ENCODE measurements at places on chromosomes 12 and 14. TPM values are rescaled to one million over a fixed set of nuclear protein-coding genes. Genes with fewer than 3 reads are reported as not detected.
A peak's percentile ranks its signal among the peaks of the same experiment; 100 is the strongest.

The CLEC1B gene
- total RNA-seq = 0.51 TPM

The BCL2L14 gene
- not detected for total RNA-seq

The SOAT2 gene
- total RNA-seq = 0.13 TPM

The RERGL gene
- 0.40 TPM for total RNA-seq

The RNASE1 gene
- 13.3 TPM for total RNA-seq

The MANSC1 gene
- total RNA-seq = 16.6 TPM

The ART4 gene
- 2.3 TPM for total RNA-seq

The TSPAN19 gene
- 0.66 TPM for total RNA-seq

The DDIT3 gene
- 15.6 TPM for total RNA-seq

GRCh38 chr12:111180426-111181142 lies 188.3 kb downstream of the PHETA1 start:
- no peak for DNase-seq

- DNase-seq = no peak
These were observed 569 bp upstream of the RGS6 start for GRCh38 chr14:71931492-71932228.

- DNase-seq = no peak
These were observed 91.4 kb upstream of the ALX1 start for GRCh38 chr12:85188619-85189018.

DNA sequence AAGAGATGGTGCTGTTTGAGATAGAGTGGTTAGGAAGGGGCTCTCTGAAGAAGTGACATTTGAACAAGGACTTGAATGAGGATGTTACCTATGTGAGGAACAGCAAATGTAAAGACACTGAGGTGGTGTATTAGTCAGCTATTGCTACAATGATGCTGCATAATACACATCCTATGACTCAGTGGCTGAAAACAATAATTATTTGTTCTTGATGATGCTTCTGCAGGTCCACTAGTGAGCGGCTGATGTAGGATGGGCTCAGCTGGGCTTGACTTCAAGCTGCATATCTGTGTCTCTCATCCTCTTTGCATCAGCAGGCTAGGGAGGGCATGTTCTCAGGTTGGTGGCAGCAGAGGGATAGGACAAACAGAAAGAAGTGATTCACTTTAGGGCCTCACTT lies 21.4 kb upstream of the CLMN start:
- DNase-seq = no peak

- no peak for DNase-seq
These were observed 67.6 kb upstream of the SLC38A4 start for GRCh38 chr12:46893434-46893833.

DNA sequence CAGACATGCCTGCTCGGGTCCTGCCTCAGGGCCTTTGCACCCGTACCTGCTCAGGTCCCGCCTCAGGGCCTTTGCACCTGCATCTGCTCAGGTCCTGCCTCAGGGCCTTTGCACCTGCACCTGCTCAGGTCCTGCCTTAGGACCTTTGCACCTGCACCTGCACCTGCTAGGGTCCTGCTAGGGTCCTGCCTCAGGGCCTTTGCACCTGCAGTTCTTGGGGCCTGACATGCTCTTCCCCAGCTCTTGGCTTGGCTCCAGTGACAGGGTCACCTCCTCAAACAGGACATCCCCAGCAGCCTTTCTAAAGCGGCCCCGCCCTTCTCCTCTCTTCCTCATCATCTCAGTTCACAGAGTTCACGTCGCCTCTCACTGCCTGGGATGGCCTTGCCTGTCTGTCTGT lies 54.9 kb upstream of the NCOR2 start:
- DNase-seq = no peak

DNA sequence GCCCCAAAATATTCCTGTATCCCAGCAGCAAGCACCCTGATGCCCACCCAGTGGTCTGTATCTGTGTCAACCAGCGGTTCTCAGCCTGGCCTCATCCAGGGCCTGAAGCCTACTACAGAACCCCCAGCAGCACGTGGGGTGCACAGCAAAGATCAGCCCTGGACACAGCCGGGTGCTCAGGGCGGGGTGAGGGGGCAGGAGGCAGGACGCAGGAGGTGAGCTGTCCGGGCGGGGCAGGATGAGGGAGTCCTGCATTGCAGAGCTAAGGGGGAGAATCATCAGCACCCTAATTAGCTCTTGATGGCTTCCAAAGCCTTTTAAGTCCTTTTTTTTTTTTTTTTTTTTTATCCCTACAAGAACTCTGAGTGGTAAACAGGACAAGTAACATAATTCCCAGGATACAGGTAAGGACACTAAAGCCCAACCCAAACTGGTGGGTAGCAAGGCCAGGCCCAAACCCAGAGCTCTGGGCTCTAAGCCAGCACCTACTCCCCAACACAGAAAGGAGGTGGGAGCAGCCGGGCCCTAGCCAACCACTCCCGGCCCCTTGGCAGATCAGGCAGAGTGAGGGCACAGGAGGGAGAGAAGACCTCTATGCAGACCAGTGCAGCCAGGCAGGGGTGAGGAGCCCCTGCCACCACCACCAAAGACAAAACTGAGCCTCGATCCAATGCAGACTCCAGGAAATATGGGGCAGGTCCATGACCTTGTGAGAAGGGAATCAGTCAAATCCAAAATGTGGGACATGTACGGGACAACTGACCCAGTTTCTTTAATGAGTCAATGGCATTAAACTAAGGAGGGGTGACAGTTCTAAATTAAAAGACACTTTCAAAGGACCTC lies 32.3 kb upstream of the EIF5 start:
- DNase-seq = no peak

DNA sequence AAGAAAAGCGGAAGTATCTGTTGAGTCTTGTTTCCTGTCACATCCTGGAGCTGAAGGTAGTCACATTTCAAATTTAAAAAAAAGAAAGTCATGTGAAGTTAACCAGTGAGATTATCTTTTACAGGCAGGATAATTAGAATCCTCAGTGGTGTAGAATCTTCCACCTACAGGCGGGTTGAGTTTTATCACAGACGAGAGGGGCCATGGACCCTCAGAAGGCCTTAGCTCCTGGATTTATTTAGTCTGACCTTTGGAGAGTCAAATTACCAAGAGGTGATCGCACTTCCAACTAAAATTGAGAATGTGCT lies 13.0 kb upstream of the GNG2 start:
- DNase-seq = no peak

- no peak for DNase-seq
These were observed 4.0 kb upstream of the SYNDIG1L start for GRCh38 chr14:74429991-74430390.

DNA sequence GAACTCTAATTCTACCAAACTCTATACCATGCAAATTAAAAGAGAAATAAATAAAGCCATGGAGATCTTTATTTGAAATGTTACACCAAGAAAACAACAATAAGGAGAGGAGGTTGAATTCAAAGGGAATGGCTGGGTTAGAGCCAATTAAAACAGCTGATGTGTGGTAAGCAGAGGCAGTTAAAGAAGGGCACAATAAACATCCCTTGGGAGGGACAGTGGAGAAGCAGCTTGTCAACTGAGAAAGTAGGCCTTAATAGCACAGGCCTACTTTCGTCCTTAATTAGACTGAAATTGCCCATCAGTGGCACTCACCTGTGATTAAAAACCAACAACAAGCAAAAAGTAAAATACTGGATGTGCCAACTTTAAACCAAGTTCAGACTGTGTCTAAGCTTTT lies 16.3 kb upstream of the NAV3 start:
- no peak for DNase-seq

DNA sequence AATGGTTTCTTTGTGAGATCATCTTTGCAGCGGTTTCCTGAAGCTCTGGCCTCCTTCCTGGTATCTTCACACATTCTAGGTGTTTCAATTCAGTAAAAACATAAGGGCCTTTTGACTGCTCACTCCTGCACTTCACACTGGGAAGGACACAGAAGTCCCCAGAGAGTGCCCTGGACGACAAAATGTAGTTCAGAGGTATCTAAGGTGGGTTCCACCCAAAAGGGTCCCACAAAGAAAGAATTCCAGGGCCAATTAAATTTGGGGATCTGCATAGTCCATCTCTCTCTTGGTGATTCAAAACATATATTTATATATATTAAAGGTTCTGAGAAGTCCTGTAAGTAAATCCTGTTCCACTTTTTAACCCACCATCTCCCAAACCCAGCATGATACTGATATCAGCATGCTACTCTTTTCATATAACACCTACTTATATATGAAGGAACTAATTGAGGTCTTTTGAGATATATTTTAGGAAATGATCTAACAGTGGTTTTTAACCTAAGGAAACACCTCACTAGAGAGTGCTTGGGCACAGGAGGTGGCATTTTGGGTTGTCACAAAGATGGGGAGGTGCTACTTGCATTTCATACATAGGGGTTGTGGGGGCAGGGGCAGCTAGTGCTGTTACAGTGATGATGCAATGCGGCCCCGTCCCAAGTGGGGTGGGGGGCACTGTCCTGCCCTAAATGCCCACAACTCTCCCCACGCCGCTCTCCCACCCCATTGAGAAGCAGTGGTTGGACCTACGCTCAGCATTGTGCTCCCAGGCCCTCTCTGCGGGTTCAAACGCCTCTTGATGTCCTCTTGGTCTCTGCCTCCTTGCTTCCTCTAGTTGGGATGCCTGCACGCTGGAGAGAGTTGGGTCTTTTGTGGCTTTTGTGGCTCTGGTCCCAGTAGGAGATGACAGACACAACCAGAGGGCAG lies 109.4 kb downstream of the ARF6 start:
- no peak for DNase-seq

- peak; percentile 86 for DNase-seq
These were observed 153.5 kb upstream of the MAX start for GRCh38 chr14:65255583-65256461.

DNA sequence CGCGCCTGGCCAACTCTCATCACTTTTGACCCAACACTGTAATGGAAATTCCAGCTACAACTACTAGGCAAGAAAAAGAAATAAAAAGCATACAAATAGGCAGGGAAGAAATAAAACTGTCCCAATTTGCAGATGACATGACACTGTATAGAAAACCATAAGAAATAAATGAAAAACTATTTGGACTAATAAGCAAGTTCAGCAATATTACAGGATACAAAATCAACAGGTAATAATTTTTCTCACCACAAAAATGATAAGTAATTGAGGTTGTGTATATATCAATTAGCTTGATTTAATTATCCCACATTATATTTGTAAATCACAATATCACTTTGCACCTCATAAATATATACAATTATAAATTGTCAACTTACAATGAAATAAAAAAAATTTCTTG lies 41.9 kb upstream of the OASL start:
- no peak for DNase-seq

- no peak for DNase-seq
These were observed 119.4 kb downstream of the SAMD4A start for GRCh38 chr14:54686219-54686870.

DNA sequence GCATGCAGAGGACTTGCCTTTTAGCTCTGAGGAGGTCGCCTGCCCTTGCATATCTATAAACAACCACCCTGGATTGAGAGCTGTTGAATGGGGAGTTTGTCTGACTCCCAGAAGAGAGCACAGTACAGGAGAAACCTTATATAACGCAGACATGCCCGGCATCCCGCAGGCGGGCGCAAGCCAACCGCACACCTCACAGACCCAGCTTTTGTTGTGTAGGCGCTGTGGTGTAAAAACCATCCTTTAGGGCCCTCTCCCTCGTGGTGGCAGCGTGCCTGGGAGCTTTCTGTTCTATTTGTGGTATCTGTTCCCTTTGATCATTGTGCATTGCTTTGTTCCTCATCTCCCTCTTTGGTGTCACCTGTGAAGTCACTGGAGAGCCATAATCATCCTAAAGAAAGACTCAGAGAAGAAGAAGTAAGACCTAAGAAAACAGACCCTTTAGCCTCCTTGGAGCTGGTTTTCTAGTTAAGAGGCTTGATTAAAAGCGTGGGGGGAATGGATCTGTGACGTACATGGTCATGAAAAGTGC lies 77.7 kb downstream of the ETV6 start:
- no peak for DNase-seq

GRCh38 chr14:95516554-95517181 lies at the start of gene SYNE3:
Gene SYNE3 (minus strand): TSS chr14:95516650. CDS start chr14:95475821, 40,829 bp downstream.
- DNase-seq = no peak

Measured in mesothelial cell of epicardium (in vitro differentiated cells).